Caudate nucleus (tissue), 63 donors: ENCODE measurements at places on chromosomes 12 and 14.

- DNase-seq, result no peak
Measured at GRCh38 chr12:91577586-91578539, 395.2 kb upstream of the DCN start.

DNA sequence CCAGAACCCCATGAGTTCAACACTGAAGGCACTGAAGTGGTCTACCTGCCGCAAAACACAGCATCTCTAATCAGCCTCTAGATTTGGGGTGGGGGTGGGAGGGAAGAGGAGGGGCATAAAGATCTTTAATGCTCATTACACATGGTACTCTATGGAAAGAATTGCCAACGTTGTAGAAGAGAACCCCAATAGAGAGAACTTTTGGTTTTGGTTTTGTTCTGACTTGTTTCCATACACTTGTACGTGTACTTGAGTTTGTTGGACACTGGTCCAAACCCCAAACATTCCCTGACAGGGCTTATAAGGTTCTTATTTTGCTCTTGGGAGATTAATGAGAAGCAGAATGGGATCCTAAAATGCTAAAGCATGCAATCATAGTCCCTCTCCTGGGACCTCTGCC lies 31.0 kb downstream of the GNPTAB start:
- no peak for DNase-seq

DNA sequence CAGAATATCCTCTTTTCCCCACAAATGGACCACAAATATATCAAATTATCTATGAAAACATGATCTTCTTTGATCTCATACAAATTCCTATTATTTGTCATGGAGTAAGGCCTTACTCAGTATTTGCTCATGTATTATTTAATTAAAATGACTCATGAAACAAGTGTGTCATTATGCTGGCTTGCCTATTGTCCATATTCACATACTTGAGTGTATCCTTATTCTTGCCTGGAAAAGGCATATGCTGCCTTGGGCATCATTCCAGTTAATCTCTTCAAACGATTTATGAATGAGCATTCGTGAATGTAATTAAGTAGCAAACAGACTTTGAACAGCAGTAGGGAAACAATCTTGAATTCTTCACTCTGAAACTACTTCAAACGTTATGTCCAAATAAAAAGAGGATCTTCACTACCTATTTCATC lies 22.6 kb upstream of the SNRPF start:
- no peak for DNase-seq

- no peak for DNase-seq
Measured at GRCh38 chr12:50257236-50258166, 25.8 kb downstream of the LIMA1 start.

- no peak for DNase-seq
Measured at GRCh38 chr14:29637411-29637810, 290.2 kb downstream of the PRKD1 start.

DNA sequence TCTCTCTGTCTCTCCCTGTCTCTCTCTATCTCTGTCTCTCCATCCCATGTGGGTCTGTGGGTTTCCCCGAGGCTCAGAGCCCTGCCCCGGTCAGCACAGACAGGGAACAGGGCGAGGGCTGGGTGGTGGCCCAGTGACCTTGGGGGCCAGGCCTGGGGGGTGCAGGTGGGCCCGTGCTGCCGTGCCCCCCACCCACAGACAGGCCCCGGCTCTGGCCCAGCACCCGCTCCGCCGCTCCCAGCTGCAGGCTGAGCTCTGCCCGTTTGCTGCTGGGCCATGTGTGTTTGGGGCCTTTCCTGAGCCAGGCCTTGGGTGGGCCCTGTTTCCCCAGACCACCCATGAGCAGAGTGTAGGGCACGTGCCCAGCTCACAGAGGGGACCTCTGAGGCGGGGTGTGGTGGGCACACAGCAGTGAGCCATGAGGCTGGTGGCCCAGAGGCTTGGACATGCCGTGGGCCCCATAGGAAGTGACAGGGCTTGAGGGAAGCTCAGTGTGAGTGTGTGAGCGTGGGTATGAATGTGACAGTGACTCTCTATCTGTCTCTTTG lies 51.0 kb downstream of the TMEM121 start:
- DNase-seq, result no peak

DNA sequence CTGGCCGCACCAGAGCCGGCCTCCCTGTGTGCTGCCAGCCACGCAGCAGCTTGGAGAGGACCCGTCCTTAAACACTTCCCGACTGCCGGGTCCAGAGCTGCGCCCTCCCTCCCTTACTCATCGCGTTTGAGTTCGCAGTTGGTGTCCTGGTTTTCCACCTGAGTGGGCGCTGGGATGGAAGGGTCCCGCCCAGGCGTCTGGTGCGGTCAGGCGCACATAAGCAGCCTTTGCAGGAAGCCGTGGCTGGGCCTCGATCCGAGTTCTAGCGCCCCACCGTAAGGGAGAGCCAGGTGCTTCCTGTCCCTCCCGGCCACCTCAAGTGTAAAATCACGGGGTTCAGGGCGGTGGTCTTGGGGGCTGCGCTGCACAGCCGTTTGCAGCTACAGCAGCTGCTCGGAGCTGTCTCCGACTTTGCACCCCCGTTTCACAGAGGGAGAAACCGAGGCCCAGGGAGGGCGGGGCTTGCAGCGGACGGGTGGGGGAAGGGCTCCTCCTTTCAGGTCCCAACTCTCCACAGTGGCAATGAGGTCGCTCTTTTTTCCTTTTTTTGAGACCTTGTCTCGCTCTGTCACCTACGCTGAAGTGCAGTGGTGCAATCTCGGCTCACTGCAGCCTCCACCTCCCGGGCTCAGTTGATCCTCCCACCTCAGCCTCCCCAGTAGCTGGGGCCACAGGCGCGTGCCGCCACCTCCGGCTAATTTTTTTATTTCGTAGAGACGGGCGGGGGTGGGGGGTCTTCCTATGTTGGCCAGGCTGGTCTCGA lies 51.3 kb downstream of the LRCOL1 start:
- no peak for DNase-seq

- DNase-seq, result no peak
Measured at GRCh38 chr12:80877721-80878265, 59.9 kb downstream of the LIN7A start.

DNA sequence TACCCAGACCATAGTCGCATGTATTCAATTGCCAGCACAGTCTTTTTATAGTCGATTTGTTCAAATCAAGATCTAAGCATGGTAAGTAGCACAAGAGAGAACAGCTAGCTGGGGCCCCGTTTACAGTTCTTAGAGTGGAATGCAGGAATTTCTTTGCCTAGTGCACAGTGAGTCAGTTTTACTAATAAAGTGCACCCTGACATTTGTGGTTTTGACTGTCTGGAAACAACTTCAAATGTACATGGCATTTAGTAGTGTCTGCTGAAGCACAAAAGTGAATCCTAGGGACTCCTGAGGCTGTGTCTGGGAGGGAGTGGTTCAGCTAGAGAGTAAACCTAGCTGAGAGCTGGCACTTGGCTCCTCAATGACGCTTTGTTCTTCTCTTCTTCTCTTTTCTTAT lies 64.9 kb downstream of the TMX1 start:
- DNase-seq, result no peak
